ENCODE measurements at places on chromosomes 7 and 10. TPM values are rescaled to one million over a fixed set of nuclear protein-coding genes. Genes with fewer than 3 reads are reported as not detected.

Gene ZNF853
- total RNA-seq = 3.8 TPM

Gene KEL
- 0.10 TPM for total RNA-seq

Gene GPR15LG
- total RNA-seq = not detected

Gene UPK3B
- total RNA-seq = 0.52 TPM

Gene OPN4
- total RNA-seq = not detected

Gene PTPRN2
- total RNA-seq = 0.31 TPM

Gene LBX1
- total RNA-seq = not detected

Gene FAM13C
- not detected for total RNA-seq

Gene PPA1
- 133 TPM for total RNA-seq

Gene AZGP1
- not detected for total RNA-seq

Gene RBP4
- total RNA-seq = not detected

Gene GHRHR
- total RNA-seq = not detected

Gene JAZF1
- 16.5 TPM for total RNA-seq
